ENCODE measurements at places on chromosomes 6 and 20.

DNA sequence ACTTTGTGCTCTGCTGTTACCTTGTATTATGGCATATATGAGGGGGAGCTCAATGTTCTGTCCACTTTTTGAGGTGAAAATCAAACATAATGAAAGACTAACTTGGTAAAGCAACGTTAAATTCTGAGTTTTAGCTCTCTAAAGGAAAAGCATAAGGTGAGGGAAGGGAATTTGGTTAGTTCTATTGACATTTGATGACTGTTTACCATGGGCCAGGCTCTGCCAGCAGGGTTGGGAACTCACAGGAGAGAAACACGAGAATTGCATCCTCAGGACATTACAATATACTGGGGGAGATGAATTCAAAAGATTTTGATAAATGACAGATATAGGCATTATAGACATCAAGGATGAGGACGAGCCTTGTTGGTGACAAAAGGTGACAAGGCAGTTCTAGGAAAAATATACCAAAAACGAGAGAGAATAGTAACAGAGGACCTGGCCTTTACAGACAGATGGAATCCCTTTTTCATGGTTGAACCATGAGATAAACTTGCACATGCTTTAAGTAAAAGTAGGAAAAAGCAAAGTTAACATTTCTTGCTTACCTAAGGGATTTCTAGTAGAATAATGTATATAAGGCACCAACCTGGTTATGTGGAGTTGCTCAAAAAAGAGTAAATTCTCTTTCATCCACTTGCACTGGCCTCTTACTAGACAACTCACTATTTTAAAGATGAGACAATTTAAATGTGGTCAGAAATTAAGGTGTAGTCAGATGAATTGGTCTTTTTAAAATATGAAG lies 191.4 kb downstream of the NKAIN2 start:
- DNase-seq: no peak

DNA sequence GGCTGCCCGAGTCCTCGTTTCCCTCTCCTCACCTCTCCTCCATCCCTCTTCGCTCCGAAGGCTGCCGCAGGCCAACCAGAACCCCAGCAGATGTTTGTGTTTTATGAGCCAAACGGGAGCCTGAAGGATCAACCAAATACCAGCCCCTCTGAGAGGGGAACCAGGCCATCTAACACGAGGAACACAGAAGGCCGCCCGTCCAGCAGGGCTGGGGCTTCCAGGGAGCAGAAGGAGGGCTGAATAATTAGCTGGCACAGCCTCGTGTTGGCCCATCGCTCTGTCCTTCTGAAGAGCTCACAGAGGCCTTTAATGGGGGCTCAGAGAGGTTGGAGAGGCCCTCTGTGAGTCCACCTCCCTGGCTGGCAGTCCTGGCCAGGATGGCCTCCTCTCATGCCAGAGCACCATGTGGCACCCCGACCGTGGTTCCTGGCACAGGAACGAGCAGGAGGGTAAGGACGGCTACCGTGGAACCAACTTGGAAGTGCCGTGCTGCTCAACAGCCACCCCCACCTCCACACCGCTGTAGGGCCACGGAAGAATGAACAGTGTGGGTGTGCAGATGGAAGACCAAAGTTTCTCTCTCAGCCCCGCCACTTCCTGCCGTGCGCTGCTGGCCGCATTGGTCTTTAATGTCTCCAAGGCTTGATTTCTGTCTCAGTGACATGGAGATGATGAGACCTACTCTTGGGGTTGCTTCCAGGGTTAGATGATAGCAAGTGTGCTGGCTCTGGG lies 155.2 kb downstream of the SCML4 start:
- no peak for DNase-seq

DNA sequence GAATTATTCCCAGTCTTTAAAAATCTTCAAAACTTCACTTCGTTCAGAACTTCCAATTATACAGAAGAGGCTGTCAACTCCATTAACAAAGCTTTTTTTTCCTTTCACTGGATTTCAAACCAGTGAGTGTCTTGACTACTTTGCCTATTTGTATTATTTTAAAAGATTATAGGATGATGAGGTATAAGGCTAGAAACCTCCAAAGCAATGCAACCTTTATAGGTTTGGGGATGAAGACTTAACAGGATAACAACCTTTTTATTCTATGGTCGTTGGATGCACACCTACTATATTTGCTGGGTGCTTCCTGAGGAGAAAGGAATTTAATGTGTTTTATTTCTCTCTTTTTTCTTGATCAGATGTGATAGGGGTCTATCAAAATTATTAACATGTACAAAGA lies 1.9 kb upstream of the OVOL2 start:
- DNase-seq: no peak

DNA sequence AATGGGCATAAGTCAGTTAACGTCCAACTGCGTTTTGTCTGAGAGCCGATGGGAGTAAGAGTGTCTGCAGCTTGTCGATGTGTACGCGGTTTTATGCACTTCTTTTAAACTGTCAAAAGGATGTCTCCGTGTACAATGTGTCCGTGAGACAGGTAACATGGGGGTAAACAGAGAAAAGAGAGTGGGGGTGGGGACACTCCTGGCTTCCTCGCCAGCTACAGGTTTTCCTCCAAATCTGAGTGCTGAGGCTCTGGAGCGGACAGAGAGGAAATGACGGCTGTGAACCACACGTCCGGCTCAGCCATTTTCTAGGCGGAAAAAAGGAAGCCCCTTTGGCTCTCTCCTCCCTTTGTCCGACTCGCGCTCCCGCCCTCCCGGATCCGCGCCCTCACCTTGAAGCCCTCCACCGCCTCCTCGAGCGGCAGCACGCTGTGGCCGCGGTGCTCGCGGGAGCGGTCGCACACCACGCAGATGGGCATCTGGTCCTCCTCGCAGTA lies 916 bp downstream of the TRIM27 start:
- peak; percentile 7 for DNase-seq

DNA sequence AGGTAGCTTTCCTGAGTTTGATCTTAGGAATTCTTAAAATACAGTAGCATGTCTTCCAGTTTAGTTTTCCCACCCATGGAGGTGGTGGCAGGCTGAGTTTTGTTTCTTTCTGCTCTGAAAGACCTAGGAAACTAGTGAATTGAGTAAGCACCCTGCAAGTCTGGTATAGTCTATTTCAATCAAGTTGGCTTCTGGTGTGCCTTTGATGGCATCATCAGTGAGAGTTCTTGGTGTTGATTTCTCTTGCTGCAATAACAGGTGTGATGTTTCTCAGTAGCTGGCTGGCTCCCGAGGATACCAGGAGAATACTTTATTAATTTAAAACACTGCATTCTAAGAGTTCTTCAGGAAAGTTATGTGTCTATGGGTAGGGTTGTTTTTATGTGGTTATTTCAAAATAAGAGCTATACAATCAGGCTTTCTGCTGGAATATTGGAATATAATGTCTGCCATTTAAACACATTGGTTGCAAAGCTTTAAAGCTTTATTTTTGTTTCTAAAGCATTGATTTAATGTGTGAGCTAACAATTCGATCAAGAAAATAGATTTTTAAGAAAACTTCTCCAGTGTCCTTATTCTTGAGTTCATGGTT lies 19.0 kb downstream of the VAPB start:
- DNase-seq: peak; percentile 7

DNA sequence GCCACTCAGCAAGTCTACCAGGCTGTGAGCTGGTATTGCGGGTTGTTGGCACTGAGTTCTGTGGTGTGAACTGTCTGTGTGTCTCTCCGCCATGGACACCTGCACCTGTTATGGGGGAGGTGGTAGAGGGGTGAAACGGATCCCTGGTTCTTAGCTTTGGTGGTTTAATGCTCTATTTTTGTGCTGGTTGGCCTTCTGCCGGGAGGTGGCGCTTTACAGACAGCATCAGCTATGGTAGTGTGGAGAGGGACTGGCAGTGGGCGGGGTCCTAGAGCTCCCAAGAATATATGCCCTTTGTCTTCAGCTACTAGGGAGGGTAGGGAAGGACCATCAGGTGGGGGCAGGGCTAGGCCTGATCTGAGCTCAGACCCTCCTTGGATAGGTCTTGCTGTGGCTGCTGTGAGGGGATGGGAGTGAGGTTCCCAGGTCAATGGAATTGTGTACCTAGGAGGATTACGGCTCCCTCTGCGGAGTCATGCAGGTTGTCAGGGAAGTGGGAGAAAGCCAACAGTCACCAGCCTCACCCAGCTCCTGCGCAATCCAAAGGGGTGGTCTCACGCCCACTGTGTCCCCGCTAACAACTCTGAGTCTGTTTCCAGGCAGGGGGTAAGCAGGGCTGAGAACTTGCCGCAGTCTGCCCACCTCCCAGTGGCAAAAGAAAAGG lies 154.3 kb downstream of the CCDC170 start:
- DNase-seq: peak; percentile 1

DNA sequence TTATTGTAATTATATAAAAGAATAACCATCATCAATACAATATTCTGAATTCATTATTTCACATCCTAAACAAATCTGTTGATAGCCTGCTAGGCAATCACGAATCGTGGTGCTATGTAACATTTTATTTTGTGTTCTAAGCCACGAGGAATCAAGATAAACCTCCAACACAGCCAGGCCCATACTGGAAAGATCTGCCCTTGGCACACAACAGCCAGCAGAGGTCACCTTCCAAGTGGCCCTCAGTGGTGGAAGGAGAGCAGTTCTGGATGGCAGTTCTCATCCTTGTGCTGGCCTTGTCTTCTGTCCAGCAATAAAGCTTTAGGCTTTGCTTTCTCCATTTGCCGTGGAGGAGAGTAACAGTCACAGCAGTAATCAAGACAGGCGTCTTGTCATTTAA lies 13.2 kb downstream of the ZNF831 start:
- no peak for DNase-seq
